Epithelial cell of proximal tubule (primary cell): ENCODE measurements at places on chromosomes 11 and 22. TPM values are rescaled to one million over a fixed set of nuclear protein-coding genes. Genes with fewer than 3 reads are reported as not detected.

DNA sequence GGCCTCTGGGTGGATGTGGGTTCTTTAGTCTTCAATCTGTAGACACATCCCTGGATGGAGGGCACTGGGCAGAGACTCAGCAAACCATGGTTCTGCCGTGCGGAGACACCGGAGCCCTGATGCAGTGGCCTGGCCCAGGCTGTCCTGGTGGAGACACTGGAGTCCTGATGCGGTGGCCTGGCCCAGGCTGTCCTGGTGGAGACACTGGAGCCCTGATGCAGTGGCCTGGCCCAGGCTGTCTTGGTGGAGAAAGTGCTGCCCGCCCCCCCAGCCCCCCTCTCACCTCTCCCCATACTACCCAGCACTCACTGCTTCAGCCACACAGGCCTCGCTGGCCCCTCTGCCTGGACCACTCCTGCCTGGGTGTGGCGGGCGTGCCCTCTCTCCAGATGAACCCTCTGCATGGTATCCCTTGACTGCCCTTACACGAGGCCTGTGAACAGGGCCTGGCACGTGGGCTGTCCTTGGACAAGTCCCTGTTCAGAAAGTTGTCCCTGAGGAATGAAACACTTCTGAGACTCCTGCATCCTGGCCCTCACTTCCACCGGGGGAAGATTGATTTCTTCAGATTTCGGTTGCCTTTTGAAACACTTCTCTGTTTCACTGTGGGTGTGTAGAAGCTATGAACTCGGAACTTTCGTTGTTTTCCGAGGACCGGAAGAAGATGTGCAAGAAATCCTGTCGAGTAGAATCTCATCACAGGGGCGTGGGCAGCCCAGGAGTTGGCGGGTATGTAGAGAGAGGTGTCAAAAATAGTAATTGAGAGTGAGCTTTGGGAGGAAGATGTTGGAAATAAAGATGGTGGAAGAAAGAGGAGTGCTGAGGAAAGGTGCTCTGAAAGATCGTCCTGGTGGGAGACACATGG lies 26.2 kb downstream of the IGHMBP2 start:
- DNase-seq: no peak

GRCh38 chr11:68935066-68935465 lies 31.4 kb downstream of the IGHMBP2 start:
- DNase-seq: no peak

- DNase-seq: no peak
Observed at GRCh38 chr11:8683115-8683807, 669 bp downstream of the RPL27A start.

GRCh38 chr11:108432783-108433182 lies 34.5 kb downstream of the C11orf65 start:
- no peak for DNase-seq

- DNase-seq: no peak
Observed at GRCh38 chr22:23504516-23504915, 75.6 kb downstream of the IGLL1 start.

- no peak for DNase-seq
Observed at GRCh38 chr11:44797886-44798606, 71.3 kb downstream of the TSPAN18 start.

DNA sequence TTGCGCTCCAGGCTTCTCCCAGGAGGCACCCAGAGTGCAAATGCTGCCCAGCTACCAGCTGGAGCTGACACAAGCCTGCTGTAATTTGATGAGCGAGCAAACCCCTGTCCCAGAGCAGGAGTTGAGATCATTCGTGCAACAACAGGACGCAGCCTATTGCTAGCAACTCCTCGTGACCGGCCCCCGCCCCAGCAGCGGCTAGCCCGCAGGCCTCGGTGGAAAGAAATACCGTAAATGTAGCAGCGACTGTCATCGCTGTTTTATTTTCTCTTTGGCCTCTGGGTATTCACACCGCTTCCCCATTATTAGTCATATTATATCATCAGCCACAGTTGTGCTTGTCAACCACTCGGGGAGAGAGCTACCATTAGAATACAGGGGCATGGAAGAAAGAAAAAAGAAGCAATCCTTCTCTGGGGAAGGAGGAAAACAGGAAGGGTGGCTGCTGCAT lies 59.2 kb upstream of the ATXN10 start:
- DNase-seq: no peak

- no peak for DNase-seq
Observed at GRCh38 chr11:119784421-119784820, 55.4 kb upstream of the NECTIN1 start.

DNA sequence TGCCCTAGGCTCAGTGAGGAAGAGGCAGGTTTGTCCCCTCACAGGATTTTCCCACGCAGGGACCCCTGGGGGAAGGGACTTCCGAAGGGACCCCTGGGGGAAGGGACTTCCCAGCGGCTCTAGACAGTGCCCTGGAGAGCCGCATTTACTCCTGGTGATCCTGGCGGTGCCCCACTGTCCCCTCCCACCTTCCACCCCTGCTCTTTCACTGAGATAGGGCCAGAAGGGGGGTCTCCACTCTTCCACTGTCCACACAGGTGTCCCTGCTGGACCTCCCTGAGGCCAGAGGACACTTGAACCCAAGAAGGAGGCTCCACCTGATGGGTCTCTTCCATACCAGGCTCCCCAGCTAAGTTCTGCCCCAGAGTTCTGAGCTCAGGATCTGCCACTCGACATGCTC lies 1333.9 kb downstream of the BRD1 start:
- DNase-seq: no peak

GRCh38 chr11:14359501-14360031 lies 583 bp upstream of the RRAS2 start:
- no peak for DNase-seq

DNA sequence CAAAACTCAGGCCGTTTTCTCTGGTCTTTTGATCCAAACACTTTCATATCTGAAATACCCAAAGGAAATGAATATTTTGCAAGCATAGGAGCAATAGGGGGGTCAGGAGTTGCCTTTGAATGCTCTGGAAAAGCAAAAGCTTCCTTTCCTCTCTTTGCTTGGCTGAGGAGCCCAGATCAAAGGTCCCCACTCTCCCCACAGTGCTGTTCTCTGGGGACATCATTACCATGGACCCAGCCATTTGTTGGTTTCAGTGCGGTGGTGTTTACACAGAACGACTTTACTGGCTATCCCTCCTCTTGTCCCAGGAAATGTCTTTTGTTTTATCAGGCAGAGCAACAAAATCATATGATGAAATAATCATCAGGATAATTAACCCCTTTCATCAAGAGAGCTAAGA lies 1089.1 kb downstream of the TBC1D22A start:
- DNase-seq: no peak

DNA sequence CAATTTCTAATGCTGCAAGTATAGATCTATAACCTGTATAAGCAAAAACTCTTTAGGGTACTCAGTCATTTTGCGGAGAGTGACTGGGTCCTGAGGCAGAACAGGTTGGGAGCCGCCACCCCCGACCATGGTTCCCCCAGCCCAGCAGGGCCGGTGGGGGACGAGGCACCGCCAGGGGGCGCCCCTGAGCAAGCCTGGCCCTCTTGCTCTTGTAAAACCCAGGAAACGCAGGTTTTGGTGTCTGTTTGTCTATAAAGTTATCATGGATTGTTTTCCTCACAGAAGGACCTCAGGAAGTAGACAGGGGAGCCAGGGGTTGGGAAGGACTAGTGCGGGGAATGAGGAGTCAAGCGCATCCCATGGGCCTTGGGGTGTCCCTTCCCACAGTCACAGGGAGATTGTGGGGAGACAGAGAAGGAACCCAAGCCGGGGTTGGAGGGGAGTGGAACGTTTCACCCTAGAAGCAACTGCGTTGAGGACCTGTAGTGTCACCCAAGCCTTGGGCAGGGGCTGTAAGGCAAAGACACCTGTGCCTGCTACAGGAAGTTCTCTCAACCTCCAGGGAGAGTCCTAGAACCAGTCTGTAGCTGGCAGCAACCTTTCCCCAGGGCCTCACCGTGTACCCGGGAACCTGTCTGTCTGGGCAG lies 26.4 kb downstream of the KCTD17 start:
- no peak for DNase-seq

GRCh38 chr22:37918580-37919270 lies 12.6 kb downstream of the MICALL1 start:
- no peak for DNase-seq

PDE2A gene
- 0.36 and 0.69 TPM in 2 replicates for total RNA-seq

SLC22A6 gene
- total RNA-seq: not detected in 2 replicates

MMP8 gene
- not detected in 2 replicates for total RNA-seq

CALCA gene
- total RNA-seq: 0.29 TPM in 1 of 2 replicates, not detected in the other

SLC2A11 gene
- total RNA-seq: 13.1 and 14.3 TPM in 2 replicates

PSMC3 gene
- total RNA-seq: 169 and 319 TPM in 2 replicates
